ENCODE measurements at places on chromosomes 4 and X.

DNA sequence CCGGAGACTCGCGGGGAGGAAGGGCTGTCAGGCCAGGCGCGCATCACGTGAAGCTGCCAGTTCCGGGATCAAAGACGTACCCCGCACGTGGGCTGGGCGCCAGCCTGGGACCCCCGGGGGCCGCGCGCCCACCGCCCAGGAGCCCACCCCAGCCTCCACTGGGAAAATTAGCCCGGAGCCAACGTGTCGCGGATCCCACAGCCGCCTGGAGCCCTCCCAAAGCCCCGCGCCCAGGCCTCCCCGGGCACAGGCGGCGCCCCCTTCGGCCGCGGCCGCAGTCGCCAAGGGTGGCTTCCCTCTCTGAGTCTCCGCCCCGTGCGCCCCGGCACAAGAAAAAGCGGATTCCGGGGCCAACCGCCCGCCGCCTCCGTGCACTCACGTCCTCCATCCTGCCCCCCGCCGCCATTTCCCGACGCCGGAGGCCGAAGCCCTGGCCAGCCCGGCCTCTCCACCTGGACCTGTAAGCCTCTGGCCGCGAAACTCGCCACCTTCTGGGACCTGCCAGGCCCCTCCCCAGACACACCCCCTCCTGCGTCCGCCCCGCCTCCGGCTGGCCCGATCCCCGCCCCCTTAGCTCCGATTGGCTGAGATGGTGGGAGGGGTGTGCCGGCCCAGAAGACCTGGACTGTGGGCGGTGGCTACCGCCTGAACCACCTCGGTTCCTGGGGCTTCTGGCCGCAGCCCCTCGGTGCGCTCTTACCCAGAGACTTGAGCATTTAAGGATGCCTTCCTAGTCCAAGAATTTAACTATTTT lies at the start of gene TMEM192:
TSS of gene TMEM192 (minus strand) at position 493 of the 754 bp plus-strand sequence. CDS start at position 406, 87 bp downstream.
- peak; percentile 90 for DNase-seq

- no peak for DNase-seq
These were observed 396.3 kb upstream of the TENM3 start for GRCh38 chr4:181846934-181847333.

- DNase-seq, result no peak
These were observed 26.9 kb upstream of the BMP3 start for GRCh38 chr4:81003597-81004111.

DNA sequence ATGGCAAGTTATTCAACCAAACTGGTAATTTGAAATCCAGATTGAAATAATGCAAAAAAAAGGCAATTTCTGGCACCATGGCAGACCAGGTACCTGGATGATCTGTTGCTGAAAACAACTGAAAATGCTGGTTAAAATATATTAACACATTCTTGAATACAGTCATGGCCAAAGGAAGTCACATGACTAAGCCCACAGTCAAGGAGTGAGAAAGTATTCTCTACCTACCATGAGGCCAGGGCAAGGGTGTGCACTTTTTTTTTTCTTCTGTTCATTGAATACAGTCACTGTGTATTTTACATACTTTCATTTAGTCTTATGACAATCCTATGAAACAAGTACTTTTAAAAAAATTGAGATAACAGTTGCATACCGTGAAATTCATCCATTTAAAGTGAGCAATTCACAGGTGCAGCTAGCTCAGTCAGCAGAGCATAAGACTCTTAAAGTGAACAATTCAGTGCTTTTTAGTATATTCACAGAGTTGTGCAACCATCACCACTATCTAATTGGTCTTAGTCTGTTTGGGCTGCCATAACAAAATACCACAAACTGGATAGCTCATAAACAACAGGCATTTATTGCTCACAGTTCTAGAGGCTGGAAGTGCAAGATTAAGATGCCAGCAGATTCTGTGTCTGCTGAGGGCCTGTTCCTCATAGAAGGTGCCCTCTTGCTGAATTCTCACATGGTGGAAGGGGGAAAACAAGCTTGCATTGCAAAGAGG lies 4.8 kb upstream of the MPP1 start:
- DNase-seq, result no peak

- DNase-seq, result no peak
These were observed 205.6 kb downstream of the ZIC3 start for GRCh38 chrX:137771537-137771936.

- no peak for DNase-seq
These were observed 2.5 kb downstream of the UBA1 start for GRCh38 chrX:47196098-47196497.

DNA sequence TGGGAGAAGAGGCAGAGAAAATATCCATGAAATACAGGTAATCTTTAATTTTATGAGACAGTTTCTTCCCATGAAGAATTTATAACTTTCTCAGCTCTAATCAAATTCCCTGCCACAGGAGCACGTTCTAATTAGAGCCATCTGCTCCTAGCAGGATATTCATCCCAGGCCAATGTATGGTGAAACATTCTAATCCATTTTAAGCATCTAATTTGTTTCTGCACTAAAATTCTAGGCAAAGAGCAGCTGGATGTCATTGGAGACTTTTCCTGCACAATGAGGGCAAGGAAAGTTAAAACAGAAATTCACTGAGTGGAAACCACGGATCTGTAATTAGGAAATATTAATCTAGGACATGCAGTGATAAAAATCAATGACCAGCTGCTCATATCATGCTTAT lies 107.7 kb upstream of the ZFP42 start:
- DNase-seq, result no peak

- DNase-seq, result no peak
These were observed 32.0 kb downstream of the CTBP1 start for GRCh38 chr4:1216869-1217294.

- DNase-seq, result no peak
These were observed 465 bp downstream of the BMPR1B start for GRCh38 chr4:94758141-94758699.

DNA sequence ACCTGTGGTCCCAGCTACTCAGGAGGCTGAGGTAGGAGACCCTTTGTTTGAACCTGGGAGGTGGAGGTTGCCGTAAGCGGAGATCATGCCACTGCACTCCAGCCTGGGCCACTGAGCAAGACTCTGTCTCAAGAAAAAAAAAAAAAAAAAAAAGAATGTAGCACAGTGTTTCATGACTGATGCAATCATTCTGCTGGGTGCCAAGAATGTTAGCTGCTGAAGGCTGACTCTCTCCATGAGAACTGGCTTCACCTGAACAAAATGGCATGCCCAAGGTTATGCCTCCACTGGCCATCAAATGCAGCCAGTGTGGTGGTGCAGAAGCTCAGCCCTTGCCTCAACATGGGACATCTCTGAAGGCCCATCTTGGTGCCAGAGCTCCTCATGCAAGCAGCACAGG lies 412.1 kb downstream of the ADAM29 start:
- no peak for DNase-seq

GRCh38 chr4:23697722-23698121 lies 192.1 kb downstream of the PPARGC1A start:
- no peak for DNase-seq

- DNase-seq, result no peak
These were observed 38.7 kb downstream of the CNKSR2 start for GRCh38 chrX:21412883-21413282.

DNA sequence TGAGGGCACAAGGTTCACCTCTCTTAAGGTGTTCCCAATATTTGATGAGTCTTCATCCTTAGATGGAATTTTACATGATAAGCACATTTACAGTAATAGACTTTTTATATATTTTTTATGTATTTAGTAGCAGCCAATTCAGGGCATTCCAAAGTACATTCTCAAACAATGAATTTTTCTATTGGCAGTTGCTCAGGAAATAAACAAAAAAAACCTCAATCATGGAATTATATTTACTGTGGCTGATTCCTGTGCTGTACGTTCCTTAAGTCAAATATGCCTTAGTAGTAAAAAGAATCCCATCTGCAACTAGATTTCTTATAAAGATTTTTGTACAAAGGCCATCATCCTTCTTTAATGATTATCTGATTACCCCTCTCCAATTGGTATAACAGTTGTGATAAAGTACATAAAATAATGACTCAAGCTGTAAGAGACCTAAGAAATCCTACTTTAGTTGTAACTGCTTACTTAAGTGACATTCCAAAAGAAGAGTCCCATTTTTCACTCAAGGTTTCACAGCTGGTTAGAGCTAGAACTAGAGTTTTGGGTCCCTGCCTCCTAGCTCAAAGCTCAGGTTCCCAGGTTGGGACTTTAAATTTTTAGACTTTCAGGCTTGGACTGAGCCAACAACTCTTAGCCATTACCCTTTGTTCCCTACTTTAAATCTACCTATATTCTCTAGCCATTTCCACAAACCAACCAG lies 152.7 kb downstream of the FHIP1A start:
- DNase-seq, result no peak

DNA sequence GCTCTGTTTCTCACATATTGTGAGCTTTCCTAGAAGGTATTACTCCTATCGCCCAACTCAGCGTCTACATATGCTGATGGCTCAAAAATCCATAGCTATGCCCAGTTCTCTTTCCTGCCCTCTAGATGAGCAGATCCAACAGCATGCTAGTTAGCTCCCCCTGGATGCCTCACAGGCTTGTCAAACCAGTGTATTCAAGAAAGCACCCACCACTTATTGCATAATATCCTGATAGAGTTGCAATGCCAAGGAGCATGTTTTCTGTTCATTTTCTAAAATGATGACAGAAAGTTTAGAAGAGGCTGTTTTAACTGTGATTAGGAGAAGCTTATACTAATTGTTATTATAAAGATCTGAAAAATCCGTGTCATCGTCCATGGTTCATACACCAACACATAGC lies 1.9 kb upstream of the PACRGL start:
- DNase-seq, result no peak

GRCh38 chr4:80360900-80361299 lies 25.4 kb downstream of the CFAP299 start:
- no peak for DNase-seq

DNA sequence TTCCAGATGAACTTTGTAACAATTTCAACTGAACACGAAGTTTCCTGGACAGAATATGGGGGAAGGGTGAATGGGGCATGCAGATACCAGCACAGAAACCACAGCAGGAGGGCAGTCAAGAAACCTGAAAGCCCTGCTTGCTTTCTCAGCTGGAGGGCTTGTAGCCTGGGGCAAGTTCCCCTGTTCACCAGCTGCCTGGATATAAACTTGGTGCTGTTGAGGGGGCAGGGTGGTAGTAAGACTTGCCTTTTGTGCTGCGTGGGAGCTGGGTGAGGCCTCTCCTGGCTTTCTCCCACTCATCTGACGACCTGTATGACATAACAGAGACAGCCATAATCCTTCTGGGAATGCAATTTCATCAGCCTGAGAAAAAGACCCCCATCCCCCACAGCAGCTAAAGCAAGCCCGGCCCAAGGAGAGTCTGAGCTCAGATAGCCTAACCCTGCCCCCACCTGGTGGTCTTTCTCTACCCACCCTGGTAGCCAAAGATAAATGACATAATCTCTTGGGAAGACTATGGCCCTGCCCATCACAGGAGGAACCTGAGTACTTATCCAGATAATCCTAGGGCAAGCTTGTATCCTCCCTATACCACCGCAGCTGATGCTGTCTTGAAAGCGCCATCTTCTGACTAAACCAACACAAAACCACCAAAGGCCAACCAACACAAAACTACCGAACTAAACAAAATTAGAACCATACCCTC lies 234.3 kb downstream of the LAS1L start:
- no peak for DNase-seq

GRCh38 chrX:46758163-46758955 lies 559 bp downstream of the SLC9A7 start:
- peak; percentile 42 for DNase-seq

GRCh38 chr4:100674976-100675375 lies 157.2 kb upstream of the EMCN start:
- DNase-seq, result no peak

DNA sequence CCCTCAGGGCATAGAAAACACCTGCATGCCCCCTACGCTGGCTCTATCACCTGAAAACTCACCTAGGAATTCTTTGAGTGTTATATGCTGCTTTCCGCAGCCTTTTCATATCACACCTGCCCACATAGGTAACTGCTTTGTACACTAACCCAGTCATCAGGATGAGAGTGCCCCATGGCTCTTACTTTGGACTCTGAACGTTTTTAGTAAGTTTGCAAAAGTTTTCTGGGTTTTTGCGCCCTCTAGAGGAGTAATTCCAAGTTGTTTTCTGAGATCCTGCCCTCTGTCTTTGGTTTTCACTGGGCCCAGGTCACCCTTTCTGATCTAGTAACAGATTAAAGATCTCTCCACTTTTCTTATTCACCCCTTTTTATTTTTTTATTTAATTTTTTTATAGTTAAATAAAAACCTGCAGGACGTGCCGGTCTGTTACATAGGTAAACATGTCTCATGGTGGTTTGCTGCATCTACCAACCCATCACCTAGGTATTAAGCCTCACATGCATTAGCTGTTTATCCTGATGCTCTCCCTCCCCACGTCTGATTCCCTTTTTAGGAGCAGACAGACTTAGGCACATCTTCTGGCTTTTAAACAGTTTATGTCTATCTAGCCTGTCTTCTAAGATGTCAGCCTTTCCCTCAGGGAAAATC lies 139.2 kb downstream of the NWD2 start:
- DNase-seq, result peak; percentile 10

DNA sequence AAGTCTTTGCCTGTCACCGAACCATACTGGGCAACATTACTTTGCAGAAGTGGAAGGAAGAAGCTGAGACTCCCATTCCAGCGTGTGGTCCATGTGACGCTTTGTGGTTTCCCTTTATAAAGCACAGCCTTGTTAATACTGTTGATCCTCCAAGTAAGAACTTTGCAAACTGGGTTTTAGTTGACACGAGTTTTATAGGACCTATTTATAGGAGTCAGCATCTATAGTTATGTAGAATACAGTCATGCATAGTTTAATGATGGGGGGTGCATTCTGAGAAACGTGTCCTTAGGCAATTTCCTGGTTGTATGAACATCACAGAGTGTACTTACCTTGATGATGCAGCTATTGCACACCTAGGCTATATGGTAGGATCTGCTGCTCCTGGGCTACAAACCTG lies 1879.4 kb upstream of the TENM3 start:
- no peak for DNase-seq

- DNase-seq, result no peak
These were observed 100.9 kb downstream of the FNIP2 start for GRCh38 chr4:158869761-158870160.

DNA sequence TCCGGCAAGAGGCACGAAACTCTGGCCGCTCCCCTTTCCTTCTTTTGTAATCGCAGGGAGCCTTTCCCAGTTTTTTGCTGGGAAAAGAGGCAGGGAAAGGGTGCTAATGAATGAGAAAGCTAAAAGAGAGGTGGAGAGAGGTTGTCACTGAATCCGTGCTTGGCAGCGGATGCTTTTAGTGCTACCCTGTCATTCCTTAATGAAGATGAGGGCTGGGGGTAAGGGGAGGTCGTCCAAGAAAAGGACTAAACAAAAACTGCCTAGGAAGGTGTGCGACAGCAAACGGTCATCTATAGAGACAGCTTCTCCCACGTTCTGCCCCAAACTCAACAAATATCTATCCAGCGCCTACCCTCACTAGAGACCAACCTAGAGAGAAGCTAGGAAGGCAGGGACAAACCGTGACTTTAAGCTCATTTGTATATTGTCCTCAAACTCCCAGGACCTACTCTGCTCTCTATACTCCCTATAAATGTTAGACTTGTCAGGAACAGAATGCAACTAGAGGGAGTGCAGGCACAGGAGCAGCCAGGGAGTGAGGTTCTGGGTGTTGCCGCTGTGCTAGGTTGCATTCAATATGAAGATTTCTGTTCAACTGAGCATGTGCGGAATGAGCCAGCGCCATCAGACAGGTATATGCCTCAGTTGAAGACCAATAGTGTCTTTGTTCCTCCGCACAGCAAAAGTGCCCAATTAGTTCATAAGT lies 777 bp upstream of the CASK start:
- DNase-seq, result peak; percentile 42

- no peak for DNase-seq
These were observed 246.5 kb upstream of the HS3ST1 start for GRCh38 chr4:11675051-11675800.

All from NCI-H146 (cell line).